ENCODE measurements at places on chromosomes 3 and 15. TPM values are rescaled to one million over a fixed set of nuclear protein-coding genes. Genes with fewer than 3 reads are reported as not detected.

The TGM4 gene
- not detected for polyA plus RNA-seq

The CEP19 gene
- 1.6 TPM for polyA plus RNA-seq

DNA sequence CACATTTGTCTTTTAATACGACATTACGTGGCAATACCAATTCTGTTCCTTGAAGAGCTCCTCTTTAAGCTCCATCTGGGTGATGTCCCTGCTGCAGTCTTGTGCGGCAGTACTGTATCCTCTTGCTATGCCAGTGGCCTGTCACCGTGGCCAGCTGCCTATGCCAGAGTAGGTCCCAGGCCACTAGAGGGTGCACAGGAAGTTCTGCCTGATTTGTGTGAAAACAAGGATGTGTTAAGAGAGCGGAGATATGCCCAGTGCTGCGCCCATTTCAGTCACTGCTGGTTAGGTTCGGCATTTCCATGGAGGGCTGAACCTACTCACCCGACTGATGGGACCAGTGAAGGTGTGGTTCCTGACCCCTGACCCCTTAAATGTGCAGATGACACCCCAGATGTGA, 25.2 kb downstream of the NIPA1 start:
- DNase-seq, result no peak

DNA sequence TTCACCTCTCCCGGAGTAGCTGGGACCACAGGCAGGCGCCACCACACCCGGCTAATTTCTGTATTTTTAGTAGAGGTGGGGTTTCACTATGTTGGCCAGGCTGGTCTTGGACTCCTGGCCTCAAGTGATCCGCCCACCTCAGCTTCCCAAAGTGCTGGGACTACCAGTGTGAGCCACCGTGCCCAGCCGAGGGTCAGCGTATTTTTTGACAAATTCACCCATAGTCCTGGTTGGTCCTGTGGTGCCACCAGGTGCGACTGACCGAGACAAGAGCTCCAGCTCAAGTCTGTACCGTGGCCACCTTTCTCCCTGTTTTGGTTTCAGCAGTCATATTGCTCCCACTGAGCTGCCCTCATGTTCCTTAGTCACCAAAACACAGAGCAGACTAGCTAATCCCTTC, 8.8 kb downstream of the SLC51A start:
- no peak for DNase-seq

DNA sequence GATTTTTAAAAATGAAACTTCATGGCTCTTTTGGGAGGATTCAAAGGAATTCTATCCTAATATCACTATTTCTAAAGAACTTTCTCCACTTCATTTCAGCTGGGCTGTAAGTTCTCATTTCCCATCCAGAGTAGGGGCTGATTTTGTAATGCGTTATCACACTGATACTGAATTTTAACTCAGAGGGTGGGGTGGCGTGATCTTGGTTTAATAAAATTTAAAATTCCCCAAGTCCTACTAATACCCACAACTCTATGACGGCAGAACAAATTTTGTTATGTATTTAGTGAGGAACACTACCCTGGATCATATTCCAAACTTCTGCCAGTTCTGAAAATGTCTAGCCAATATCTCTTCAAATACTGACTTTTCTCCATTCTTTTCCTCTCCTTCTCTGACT, 92.7 kb downstream of the ASB7 start:
- no peak for DNase-seq

GRCh38 chr15:47394286-47394809, 323.0 kb upstream of the SEMA6D start:
- DNase-seq, result no peak
